ENCODE measurements at places on chromosomes 13 and 19. TPM values are rescaled to one million over a fixed set of nuclear protein-coding genes. Genes with fewer than 3 reads are reported as not detected.

The FAM174C gene
- 81.1 TPM for total RNA-seq

The DZIP1 gene
- total RNA-seq: 20.1 TPM

The TCF3 gene
- 23.2 TPM for total RNA-seq

The PPFIA3 gene
- 8.8 TPM for total RNA-seq

The CAPN12 gene
- not detected for total RNA-seq

The FCER2 gene
- total RNA-seq: not detected

The ZNF20 gene
- total RNA-seq: 5.4 TPM

The SULT2A1 gene
- 0.21 TPM for total RNA-seq
